ENCODE measurements at places on chromosomes 7 and 10. TPM values are rescaled to one million over a fixed set of nuclear protein-coding genes. Genes with fewer than 3 reads are reported as not detected.

MRPS16 gene
- 60.0 TPM for total RNA-seq

AKR1D1 gene
- total RNA-seq, result not detected

PRSS1 gene
- total RNA-seq, result 0.24 TPM

RSPH10B2 gene
- not detected for total RNA-seq

PALD1 gene
- 2.3 TPM for total RNA-seq

PNLIPRP3 gene
- under 0.01 TPM for total RNA-seq

MNX1 gene
- not detected for total RNA-seq

CHN2 gene
- total RNA-seq, result 1.3 TPM

AQP1 gene
- 1.4 TPM for total RNA-seq

SHH gene
- total RNA-seq, result 0.52 TPM

C10orf95 gene
- not detected for total RNA-seq

PTN gene
- 34.1 TPM for total RNA-seq

MRC1 gene
- 0.13 TPM for total RNA-seq

NANOS1 gene
- total RNA-seq, result 0.72 TPM

WNT8B gene
- total RNA-seq, result not detected
